ENCODE measurements at places on chromosomes 7 and 10.

GRCh38 chr10:112429654-112430230 is 17.0 kb downstream of the ZDHHC6 start:
- no peaks in the 10 kb centered on the region for H3K36me3 ChIP-seq
- DNase-seq, result no peak
- no peaks in the 10 kb centered on the region for H3K27me3 ChIP-seq
- no peak overlapping the region for H3K4me3 ChIP-seq
- no peaks in the 10 kb centered on the region for H3K4me1 ChIP-seq

DNA sequence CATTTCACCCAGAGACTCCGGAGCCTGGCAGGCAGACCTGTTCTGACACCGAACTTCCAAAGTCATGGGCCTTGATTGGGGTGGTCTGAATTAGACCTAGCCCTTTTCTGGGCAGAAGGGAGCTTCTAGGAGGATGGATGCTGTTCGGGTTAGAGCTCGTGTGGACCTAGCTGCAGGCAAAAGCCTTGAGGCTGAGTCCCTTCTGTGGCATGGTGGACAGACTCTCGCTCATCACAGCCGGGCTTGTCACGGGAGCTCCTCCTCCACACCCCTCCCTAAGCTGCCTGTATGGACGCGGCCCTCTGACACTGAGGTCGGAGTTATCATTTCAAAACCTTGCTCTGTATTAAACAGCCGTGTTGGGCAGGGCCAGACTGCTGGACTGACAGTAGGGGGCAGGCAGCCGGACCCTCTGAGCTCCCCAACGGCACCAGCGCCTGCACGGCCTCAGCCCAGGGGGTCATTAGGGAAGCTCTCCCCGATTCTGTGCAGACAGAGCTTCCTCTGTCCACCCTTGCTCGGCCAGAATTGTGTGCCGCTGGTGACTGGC is 2.2 kb downstream of the IRF5 start:
- peak overlapping the region; percentile 11 for H3K4me3 ChIP-seq
- peak overlapping the region; percentile 85 for H3K27ac ChIP-seq
- H3K4me1 ChIP-seq, result no peaks in the 10 kb centered on the region
- no peaks in the 10 kb centered on the region for H3K27me3 ChIP-seq
- DNase-seq, result no peak
- H3K36me3 ChIP-seq, result no peaks in the 10 kb centered on the region

DNA sequence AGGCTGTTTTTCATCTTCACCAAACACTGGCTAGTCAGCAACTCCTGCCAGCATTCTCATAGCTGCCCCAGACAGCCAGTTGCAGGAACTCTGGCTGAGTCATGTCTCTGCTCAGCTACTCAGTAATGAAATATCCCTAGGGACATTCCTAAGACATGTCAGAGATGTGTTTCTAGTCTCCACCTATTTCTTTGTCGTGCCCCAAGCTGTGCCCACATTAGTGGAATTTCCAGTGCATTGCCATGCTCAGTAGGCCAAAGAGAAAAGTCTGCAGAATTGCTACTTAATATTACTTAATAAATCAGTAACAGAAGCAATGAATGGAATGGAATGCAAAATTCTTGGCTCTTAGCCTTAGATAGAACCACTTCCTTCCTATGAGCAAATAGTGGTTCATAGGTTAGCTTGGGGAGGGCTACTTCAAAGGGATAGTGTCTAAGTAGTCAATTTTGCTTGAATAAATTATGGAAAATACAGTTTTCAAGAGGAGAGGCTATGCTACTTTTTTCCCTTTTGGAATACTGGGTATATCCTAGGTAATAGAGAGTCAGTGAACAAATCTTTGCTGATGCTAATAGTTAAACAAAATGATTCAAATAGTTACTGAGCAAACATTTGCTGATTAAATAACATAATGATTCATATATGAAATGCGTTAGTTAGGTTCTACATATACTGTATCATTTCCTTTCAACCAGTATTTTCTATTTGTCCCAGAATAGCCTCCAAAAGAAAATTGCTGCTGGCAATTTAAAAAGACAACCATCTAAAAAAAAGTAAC is 23.6 kb upstream of the SEMA3C start:
- no peaks in the 10 kb centered on the region for H3K4me1 ChIP-seq
- peak overlapping the region; percentile 3 for H3K27ac ChIP-seq
- H3K36me3 ChIP-seq, result no peaks in the 10 kb centered on the region
- H3K4me3 ChIP-seq, result no peak overlapping the region

DNA sequence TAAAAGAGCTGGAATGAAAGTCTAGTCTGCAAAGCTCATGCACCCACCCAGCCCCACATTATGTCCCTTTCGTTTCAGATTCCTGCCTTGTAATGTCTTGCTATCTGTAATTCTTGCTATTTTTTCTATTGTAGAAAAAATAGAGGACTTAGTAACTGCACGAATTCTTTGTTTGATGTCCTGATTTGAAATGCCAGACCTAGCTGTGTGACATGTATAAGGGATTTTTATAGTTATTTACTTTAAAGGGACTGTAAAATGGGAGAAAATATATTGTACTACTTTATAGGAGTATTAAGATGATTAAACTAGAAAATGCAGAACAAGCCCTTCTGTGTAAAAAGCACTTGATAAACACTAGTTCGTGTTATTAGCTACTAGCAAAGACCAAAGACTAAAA is 32.4 kb downstream of the TARP start:
- H3K4me3 ChIP-seq, result no peak overlapping the region
- H3K27ac ChIP-seq, result no peak overlapping the region
- H3K36me3 ChIP-seq, result no peaks in the 10 kb centered on the region
- H3K27me3 ChIP-seq, result no peaks in the 10 kb centered on the region
- DNase-seq, result no peak

DNA sequence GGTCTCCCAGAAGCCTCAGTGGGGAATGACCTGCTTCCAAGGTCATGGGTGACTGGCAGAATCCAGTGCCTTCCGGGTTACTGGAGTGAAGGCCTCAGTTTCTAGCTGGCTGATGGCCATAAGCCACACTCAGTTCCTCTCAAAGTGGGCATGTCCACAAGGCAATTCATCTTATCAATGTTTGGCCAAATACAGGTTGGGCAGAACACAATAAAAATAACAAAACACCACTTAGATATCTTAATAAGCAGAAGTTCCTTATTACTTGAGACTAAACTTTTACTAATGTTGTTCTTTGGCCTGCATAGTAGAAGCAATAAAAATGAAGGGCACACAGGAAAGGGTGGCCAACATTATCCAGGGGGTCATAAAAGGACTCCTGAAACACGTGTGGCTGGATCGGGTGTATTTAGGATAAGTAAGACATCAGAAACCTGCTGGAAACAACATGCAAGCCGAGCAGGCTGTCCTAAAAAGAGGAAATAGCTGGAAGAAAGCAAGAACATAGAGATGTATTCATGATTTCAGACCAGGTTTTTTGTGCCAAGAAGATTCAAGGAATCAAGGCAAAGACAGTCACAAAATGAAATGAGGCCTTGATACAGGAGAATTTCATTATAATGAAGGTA is 19.6 kb upstream of the AKR1C2 start:
- peaks cover 5% of the 10 kb centered on the region for H3K4me1 ChIP-seq
- H3K36me3 ChIP-seq, result no peaks in the 10 kb centered on the region
- no peaks in the 10 kb centered on the region for H3K27me3 ChIP-seq

DNA sequence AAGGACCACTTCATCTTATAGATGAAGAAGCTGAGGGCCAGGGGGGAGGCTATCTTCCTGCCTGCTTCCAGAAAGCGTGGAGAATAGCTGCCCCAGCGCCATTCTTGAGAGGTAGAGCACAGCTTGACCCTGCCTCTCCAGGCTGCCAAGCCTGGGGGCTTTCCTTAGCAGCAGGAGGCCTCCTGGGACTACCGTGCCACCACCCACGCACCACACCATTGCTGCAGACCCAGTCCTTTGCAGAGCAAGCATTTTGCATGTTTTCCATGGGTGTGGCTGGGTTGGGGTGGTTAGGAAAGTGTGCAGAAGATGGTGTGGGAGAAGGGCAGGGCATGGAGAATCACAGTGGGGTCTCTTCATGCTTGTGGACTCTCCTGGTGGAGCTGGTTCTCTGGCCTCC is 64.9 kb downstream of the TBXAS1 start:
- no peak overlapping the region for H3K27ac ChIP-seq
- no peaks in the 10 kb centered on the region for H3K36me3 ChIP-seq
- DNase-seq, result no peak
- H3K4me3 ChIP-seq, result no peak overlapping the region
- no peaks in the 10 kb centered on the region for H3K27me3 ChIP-seq
- H3K4me1 ChIP-seq, result no peaks in the 10 kb centered on the region

DNA sequence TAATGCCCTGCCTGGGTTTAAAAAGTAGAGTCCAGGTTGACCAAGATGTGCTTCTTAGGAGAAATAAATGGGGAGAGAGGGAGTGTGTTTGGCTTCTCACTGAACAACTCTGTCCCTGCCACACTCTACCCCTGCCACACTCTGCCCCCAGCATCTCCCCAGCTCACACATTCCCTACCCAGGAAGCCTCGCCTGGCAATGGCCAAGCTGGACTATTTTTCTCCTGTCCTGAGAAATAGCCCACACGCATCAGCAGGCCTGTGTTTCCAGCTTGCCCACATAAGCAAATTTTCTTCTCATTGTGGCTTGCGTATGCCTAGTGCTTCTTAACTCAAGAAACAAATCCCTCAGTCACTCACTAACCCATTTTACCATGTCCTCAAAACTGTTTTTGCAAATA is 1.8 kb downstream of the LRRC18 start:
- no peaks in the 10 kb centered on the region for H3K4me1 ChIP-seq
- H3K36me3 ChIP-seq, result no peaks in the 10 kb centered on the region
- H3K27me3 ChIP-seq, result no peaks in the 10 kb centered on the region
- H3K27ac ChIP-seq, result no peak overlapping the region

- H3K4me1 ChIP-seq, result no peaks in the 10 kb centered on the region
- H3K27me3 ChIP-seq, result no peaks in the 10 kb centered on the region
- H3K36me3 ChIP-seq, result no peaks in the 10 kb centered on the region
- no peak for DNase-seq
Observed at GRCh38 chr7:128233471-128233870, 7.6 kb upstream of the LEP start.

- no peak overlapping the region for H3K27ac ChIP-seq
- no peaks in the 10 kb centered on the region for H3K36me3 ChIP-seq
- H3K4me3 ChIP-seq, result no peak overlapping the region
- no peak for DNase-seq
Observed at GRCh38 chr10:23157691-23158369, 34.3 kb upstream of the PTF1A start.

GRCh38 chr10:101000915-101001658 is 1.5 kb downstream of the LZTS2 start:
- no peaks in the 10 kb centered on the region for H3K27me3 ChIP-seq
- peak; percentile 37 for DNase-seq
- no peaks in the 10 kb centered on the region for H3K4me1 ChIP-seq
- peak overlapping the region; percentile 95 for H3K27ac ChIP-seq

DNA sequence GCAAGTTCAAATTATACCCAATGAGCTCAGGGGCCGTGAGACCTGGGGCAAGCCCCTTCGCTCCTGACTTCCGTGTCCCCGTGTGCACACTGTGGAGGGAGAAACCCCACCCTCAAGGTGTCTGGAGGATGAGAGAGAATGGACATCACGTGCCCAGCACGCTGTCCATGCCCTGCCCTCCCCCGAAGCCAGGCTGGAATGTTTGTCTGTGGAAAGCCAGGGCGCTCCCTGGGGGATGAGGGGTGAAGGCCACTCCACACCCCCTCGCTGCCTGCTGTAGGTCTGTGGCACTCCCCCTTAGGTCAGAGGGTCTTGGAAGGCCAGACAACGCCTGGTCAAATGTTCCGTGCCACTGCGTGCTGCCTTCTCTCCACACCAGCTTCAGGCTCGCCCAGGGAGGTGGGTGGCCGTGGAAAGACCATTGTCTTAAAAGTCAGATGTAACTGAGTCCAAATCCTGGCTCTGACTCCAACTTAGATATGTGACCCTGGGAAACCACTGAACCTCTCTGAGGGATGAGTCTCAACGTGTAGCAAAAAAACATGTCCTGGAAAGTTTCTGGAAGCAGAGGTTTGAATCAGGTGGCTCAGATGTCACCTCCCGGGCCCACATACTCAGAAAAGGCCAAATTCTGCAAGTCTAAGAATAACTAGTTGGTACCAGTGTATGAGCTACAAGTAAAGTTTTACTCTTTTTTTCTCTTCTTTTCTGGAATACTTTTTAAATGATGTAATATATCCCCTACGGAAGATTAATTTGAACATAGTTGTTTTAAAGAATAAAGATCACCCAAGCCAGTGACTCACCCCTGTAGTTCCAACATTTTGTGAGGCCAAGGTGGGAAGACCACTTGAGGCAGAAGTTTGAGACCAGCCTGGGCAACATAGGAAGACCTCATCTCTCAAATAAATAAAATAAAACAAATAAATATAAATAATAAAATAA is 24.9 kb downstream of the RCC1L start:
- no peak overlapping the region for H3K27ac ChIP-seq
- H3K27me3 ChIP-seq, result no peaks in the 10 kb centered on the region
- no peak for DNase-seq
- no peak overlapping the region for H3K4me3 ChIP-seq
- H3K36me3 ChIP-seq, result peaks cover 67% of the 10 kb centered on the region

DNA sequence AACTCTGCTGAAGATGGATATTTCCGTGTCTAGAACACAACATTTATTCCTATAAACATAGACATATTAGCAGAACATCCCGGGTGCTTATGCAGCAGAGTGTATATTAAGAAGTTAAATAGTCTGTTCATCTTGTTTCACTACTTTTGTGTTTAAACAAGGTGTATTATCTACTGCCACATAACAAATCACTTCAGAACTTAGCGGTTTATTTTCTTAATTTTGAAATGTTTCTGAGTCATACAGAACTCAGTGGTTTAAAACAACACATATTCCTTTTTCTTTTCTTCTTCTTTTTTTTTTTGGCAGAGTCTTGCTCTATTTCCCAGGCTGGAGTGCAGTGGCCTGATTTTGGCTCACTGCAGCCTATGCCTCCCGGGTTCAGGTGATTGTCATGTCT is 25.8 kb downstream of the DENND10 start:
- H3K27ac ChIP-seq, result no peak overlapping the region
- H3K27me3 ChIP-seq, result no peaks in the 10 kb centered on the region

DNA sequence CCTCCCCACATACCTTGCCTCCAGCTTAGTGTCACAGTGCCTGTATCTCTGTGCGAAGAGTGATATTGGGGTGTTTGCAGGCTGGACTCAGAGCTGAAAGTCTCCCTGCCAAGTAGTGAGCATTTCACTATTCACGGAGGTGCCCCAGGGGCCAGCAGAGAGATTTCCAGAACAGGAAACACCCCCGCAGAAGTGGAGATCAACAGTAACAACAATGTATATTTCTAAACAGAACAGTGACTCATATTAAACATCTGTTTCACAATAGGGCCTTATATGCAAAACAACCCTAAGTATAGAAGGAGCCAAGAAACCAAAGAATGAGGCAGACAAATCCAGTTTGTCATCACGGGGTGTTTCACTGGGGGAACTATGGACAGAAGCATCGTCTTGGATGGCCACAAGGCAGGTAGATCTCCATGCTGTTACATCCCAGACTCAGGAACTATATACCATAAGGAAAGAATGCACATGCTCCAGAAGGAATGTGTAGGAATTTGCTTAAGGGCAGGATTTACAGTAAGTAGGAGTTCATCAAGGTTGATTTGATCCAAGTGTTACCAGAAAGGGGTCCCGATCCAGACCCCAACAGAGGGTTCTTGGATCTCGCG is 29.3 kb upstream of the CCL24 start:
- H3K4me1 ChIP-seq, result no peaks in the 10 kb centered on the region
- H3K27me3 ChIP-seq, result no peaks in the 10 kb centered on the region
- DNase-seq, result no peak
- H3K27ac ChIP-seq, result peak overlapping the region; percentile 53
- H3K36me3 ChIP-seq, result no peaks in the 10 kb centered on the region

All from Peyer's patch (tissue), 4 donors.